Activated naive CD8-positive, alpha-beta T cell treated with anti-CD3 and anti-CD28 coated beads, Interleukin-2, amount 50 U/mL, for 24 hours (primary cell): ENCODE measurements at places on chromosomes 12 and 14.

- DNase-seq = no peak
Observed at GRCh38 chr12:130117701-130118100, 44.6 kb upstream of the FZD10 start.

GRCh38 chr14:100441271-100441947, 118.3 kb downstream of the SLC25A47 start:
- DNase-seq = no peak

- DNase-seq = no peak
Observed at GRCh38 chr12:130214686-130215395, 52.6 kb downstream of the FZD10 start.

- peak; percentile 80 for DNase-seq
Observed at GRCh38 chr12:123388177-123388950, 4.4 kb downstream of the KMT5A start.

GRCh38 chr12:7376196-7376595, 67.8 kb downstream of the CD163L1 start:
- no peak for DNase-seq

- no peak for DNase-seq
Observed at GRCh38 chr12:85016413-85016812, 19.7 kb downstream of the TSPAN19 start.

GRCh38 chr12:107884769-107885694, 110.5 kb downstream of the ASCL4 start:
- DNase-seq = peak; percentile 56

- no peak for DNase-seq
Observed at GRCh38 chr12:116136340-116136739, 141.2 kb downstream of the MED13L start.
